ENCODE measurements at places on chromosomes 5 and 9.

- no peak for DNase-seq
Measured at GRCh38 chr5:28864006-28864405, 1825.6 kb upstream of the CDH9 start.

- no peak for DNase-seq
Measured at GRCh38 chr5:39223565-39224156, 4.3 kb upstream of the FYB1 start.

- no peak for DNase-seq
Measured at GRCh38 chr5:170920196-170920595, 58.4 kb downstream of the RANBP17 start.

- DNase-seq = no peak
Measured at GRCh38 chr5:53424686-53425615, 55.5 kb upstream of the FST start.

DNA sequence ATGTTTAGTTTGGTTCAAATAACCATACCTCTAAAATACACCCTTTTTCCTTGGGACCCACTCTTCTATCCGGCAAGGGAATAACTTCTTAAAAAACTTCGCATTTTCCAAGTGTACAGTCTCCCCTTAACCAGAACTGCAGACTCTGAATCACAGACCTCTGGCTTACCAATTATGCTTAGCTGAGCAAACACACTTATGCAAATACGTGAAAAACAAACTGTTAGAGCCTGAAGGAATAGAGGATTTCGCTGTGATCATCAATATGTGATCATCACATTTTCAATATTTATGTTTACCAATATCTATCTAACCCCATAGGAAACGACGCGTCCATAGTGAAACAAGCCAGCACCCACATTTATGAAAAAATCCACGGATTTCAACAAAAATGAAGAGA is 1.3 kb downstream of the LPAR1 start:
- no peak for DNase-seq

DNA sequence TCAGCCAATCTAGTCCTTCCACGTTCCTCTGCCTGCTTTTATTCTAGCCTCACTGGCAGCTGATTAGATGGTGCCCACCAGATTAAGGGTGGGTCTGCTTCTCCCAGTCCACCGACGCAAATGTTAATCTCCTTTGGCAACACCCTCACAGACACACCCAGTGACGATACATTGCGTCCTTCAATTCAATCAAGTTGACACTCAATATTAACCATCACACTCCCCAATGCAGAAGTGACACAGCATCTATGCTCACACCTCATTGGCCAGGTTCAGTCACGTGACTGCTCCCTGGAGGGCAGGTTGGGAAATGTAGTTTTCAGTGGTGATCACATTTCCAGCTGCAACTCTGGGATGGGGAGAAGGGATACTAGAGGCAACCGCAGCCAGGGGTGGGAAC is 13.0 kb downstream of the SUSD3 start:
- DNase-seq = no peak

DNA sequence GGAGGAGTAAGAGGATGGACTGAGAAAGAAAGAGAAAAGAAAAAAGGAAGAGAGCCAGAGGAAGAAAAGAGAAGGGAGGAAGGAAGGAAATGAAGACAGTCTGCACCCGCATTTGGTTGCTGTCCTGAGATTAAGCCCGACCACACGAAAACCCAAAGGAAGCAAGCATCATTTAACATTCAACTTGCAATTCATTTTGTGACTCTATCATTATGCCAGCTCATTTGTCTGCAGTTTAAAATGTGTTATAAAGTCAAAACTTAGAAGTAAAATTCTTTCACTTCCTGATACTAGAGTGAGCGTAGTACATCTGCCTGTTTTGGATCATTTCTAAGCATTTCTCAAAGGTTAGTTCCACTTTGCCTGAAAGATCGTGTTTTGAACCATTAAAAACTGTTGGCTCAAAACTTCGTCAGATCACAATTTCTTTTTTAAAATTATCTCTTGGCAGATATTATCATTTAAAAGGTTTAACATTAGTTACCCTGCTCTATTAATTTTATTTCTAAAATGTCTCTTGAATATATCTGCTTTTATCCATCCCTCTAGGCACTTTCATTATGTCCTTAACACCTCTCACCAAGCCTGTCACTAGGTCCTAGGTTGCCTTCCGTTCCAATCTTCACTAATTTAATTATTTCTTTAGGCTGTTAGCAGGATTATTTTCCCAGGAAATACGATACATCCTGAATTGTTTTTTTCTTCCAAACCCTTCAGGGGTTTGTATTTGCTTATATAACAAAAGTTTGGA is 240.9 kb downstream of the TLE4 start:
- no peak for DNase-seq

GRCh38 chr5:81163651-81164050 is 69.5 kb upstream of the CKMT2 start:
- no peak for DNase-seq

Measured in GM13976 (cell line).